ENCODE measurements at places on chromosomes 12 and 14. TPM values are rescaled to one million over a fixed set of nuclear protein-coding genes. Genes with fewer than 3 reads are reported as not detected.

The SYT1 gene
- polyA plus RNA-seq: 5.3 TPM

GRCh38 chr12:82866946-82867345, 180.2 kb downstream of the TMTC2 start:
- DNase-seq: no peak

- no peak for DNase-seq
Measured at GRCh38 chr14:24437736-24438067, 4.9 kb downstream of the SDR39U1 start.

GRCh38 chr12:90455756-90456155, 499.2 kb downstream of the CCER1 start:
- DNase-seq: no peak

- DNase-seq: no peak
Measured at GRCh38 chr12:76055393-76055792, 23.8 kb upstream of the PHLDA1 start.

DNA sequence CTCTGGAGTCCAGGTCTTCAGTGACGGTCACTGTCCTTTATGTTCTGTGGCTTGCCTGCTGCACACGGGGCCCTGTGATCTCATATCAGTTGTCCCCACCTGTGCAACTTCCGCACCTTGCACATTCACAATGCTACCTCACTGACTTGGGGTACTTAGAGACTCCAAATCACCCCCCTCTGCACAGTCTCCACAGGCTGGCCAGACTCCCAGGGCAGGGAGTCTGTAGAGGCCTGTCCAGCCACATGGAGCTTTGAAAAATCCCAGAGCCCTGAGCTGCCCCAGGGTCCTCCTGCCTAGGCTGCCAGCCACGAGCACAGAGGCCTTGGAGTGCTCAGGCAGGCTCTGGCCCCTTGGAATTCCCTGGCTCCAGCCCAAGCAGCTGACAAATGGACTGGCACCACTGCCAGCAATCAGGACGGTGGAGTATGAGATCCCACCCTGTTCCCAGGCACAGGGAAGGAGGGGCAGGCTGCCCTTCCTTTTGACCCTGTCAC, 26.4 kb downstream of the CMKLR1 start:
- DNase-seq: no peak

GRCh38 chr14:72523424-72524294, 370.2 kb downstream of the DPF3 start:
- peak; percentile 93 for DNase-seq

DNA sequence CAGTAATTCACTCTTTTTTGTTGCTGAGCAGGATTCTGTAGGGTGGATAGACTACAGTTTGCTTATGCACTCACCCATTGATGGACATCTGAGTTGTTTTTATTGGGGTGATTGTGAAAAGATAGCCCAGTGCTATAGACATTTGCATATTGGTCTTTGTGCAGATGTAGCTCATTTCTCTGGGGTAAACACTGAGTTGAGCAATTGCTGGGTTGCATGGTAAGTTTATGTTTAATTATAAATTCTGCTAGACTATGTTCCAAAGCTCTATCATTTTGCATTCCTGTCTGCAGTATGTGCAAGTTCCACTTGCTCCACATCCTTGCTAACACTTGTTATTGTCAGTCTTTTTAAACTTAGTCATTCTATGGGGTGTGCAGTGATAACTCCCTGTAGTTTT, 65.4 kb upstream of the RFLNA start:
- DNase-seq: no peak

DNA sequence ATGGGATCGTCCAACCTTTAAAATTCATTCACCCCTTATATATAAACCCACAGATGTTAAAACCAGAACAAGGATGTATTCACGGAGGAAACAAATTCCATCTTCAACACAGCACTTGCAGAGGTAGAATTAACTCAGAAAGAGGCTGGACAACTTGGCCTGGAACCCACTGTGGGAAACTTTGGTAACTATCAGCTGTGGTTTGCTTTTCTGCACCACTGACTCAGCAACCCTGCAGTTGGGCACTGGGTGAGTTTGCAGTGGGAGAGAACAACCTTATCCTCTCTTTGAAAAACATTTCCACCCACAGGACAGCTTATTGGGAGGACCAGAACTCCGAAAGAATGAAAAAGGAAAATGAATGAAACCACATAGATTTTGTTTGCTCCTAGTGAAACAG, 66.3 kb downstream of the ZNF664 start:
- DNase-seq: no peak

DNA sequence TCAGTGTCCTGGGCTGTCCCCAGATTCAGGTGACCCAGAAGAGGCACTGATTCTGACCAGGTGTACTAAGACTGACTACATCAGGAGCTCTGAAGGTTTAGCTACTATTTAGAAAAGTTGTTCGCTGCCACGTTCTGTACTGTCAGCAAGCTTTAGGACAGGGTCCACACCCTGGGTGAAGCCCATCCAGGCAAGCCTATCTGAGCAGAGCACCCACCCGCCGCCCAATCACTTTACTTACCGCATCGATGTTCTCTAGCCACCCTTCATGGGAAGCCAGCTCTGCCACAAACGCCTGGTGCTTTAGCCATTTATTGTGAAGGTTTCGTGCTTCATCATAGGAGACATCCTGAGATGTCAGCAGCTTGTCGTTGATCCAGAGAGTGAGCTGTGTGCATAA, 79.8 kb downstream of the PLEKHG3 start:
- no peak for DNase-seq

DNA sequence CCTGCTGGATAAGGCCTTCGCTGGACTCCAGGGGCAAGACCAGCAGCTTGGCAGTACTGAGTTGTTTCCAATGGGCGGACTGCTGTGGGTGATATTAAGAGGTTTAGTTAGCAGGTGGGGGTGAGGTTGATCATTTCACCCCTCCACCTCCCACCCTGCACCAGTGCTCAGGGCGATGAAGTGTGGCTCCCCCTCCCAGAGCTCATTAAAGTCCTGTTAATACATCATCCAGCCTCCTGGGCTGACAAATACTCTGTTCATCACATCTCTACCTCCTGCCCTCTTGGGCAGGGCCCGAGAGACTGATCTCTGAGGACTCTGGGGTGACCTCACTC, 2.4 kb upstream of the FIGNL2 start:
- no peak for DNase-seq

- DNase-seq: peak; percentile 39
Measured at GRCh38 chr12:89225401-89225800, 126.9 kb downstream of the DUSP6 start.

GRCh38 chr12:8014836-8015235, 17.7 kb upstream of the FOXJ2 start:
- DNase-seq: no peak

GRCh38 chr12:100651694-100652093, 78.2 kb downstream of the GAS2L3 start:
- no peak for DNase-seq

The MGAT4C gene
- polyA plus RNA-seq: 1.3 TPM

The BICDL1 gene
- polyA plus RNA-seq: 1.8 TPM

The ARHGAP9 gene
- polyA plus RNA-seq: 6.4 TPM

- DNase-seq: no peak
Measured at GRCh38 chr12:124513297-124513867, 54.0 kb downstream of the NCOR2 start.
